ENCODE measurements at places on chromosomes 12 and 14.

GRCh38 chr12:4679711-4680110 lies 30.8 kb downstream of the NDUFA9 start:
- no peak for DNase-seq

- DNase-seq = no peak
Measured at GRCh38 chr12:4943067-4943937, 33.6 kb downstream of the KCNA1 start.

DNA sequence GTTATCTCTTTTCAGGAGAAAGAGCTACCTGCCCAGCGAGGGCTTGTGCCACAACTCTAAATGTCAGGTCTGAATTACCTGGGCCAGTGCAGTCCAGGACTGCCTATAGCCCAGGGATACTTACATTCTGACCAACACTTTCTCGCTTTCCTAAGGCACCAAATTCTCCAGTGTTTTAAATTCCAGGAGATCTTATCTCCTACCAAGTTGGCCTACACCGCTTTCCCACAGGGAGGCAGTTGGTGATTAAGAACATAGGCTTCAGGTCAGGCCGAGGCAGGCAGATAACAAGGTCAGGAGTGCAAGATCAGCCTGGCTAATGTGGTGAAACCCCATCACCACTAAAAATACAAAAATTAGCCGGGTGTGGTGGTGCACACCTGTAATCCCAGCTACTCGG lies 41.1 kb downstream of the RPS29 start:
- no peak for DNase-seq

DNA sequence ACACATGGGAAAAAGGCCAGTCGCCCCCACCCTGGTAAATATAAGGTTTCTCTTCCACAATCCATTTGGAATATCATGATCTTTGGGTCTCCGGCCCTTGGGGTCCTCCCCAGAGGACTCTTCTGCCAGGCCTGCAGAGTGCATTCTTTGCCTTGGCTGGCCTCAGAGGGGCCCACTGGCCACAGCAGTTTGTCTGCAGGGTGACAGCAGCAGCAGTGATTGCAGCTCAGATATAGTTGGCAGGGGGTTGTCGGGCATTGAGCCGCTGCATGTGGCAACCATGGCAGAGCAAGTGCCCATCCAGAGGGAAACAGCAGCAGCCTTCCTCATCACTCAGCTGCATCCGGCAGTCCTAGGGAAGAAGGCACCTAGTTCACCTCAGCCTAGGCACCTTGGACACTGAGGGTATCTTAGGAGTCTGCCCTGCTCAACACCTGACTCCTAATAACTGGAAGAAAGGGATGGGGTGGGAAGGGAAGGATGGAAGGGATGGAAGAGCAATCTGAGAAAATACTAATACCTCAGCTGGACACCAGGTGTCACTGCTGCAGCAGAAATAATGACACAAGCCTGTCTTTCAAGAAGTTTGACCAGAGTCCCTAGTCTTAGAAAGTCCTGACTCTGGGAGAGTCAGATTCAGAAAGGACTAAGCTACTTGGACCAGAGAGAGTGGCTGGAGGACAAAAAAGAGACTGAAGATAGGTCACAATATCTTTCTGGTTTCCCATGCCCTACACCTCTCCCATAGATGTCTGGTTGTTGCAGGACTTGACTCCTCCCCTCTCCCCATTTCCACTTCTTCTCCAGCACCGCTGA lies 8.9 kb downstream of the AJUBA start:
- DNase-seq = no peak

GRCh38 chr14:105589161-105589925 lies 63.0 kb downstream of the TMEM121 start:
- no peak for DNase-seq

DNA sequence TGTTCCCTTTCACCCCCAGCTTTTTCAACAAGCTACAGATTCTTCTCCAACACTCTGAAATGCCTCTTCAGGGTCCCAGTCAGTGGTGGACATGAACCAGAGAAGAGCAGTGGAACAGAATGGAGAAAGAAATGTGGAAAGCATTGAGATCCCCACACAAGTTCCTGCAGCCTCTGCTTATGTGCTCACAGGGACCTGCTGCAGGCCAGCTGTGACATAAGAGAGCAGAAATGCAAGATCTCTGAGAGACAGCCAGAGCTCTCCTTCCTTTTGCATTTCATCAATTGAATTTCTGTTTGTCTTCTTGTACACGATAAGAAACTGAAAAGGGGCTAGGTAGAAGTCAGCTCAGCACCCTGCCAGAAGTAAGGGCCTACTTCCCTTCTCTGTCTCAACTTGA lies 6.2 kb downstream of the MDM1 start:
- DNase-seq = no peak

- no peak for DNase-seq
Measured at GRCh38 chr12:53820514-53821306, 68.9 kb upstream of the CISTR start.

DNA sequence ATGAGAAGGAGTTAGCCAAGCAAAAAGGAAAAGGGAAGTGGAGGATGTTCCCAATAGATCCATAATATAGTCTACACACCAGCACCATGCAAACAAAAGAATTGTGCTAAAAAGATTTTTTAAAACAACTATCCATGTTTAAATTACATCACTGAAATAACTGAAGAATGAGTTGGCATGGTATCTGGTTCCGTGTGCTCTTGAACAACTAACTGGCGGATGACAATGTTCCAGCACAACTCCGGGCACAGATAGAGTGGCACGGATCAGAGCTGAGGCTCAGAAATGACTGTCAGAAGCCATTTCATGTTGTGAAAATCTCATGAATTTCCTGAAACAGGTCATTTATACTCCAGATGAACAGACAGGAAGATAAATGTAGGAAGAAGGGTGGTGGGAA lies 153.1 kb downstream of the HMGA2 start:
- no peak for DNase-seq

DNA sequence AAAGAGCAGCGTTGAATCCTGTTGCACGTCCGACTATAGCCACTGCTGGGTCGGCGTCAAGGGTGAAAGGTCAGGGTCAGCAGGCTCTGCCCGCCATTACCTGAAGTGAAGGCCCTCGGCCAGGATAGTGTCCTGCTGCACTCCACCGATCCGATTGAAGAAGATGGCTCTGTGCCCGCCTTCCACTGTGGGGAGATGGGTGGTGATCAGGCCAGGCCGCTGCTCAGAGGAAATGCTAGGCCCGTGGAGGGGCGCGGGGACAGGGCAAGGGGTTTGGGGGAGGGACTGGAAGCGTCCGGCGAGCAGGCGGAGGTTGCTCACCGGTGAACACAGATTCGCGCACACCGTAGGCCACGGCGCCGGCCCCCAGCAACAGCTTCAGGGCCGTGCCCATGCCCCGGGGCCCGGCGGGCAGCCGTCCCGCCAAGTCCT lies 352 bp downstream of the PHB2 start:
- no peak for DNase-seq

- no peak for DNase-seq
Measured at GRCh38 chr12:115847398-115847797, 430.1 kb downstream of the MED13L start.

- no peak for DNase-seq
Measured at GRCh38 chr12:49872781-49873181, 29.9 kb upstream of the BCDIN3D start.

- no peak for DNase-seq
Measured at GRCh38 chr12:121898287-121898686, 9.7 kb downstream of the PSMD9 start.

GRCh38 chr12:90621927-90622326 lies 333.0 kb downstream of the CCER1 start:
- DNase-seq = no peak

- DNase-seq = no peak
Measured at GRCh38 chr14:72657214-72657921, 236.5 kb downstream of the DPF3 start.

- no peak for DNase-seq
Measured at GRCh38 chr14:57254884-57255283, 13.8 kb downstream of the EXOC5 start.

DNA sequence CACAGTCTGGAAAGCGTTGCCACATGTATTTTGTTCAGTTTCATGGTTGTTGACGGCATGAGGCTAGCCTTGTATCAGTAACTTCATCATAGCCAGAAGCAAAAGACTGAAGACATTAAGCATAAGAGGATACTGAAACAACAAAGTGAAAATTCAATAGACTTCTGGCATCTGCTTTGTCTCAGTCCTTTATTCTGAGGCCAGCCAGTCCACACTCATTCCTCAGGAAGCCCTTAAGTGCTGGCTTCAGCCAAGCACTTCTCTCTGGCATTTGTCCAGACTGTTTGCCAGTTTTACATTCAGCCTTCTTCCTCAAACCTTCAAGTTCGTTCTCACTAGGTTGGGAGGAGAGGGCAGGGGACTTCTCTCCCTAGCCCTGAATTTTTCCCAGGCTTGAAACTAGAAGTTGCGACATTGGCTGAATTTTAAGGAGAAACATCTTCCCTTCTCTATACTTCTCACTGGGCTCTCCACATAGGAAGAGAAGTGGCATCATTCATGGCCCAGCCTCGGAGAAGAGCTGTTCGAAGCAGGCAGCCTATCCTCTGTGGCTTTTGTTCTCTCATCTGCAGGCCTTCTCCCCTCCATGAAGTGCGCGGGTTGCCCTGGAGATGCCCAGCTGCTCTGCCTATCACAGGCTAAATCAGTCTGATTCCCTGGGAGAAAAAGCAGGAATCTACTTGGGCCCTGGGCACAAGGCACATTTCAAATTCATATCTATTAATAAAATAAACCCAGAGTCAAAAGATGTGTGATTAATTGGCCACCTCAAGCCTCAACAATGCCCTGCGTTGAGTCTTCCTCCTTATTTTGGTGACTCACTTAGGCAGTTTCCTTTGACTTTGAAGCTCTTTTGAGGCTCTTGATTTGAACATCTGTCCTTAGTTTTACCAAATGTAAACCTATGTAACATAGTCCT lies 130.9 kb upstream of the PLEKHA5 start:
- no peak for DNase-seq

DNA sequence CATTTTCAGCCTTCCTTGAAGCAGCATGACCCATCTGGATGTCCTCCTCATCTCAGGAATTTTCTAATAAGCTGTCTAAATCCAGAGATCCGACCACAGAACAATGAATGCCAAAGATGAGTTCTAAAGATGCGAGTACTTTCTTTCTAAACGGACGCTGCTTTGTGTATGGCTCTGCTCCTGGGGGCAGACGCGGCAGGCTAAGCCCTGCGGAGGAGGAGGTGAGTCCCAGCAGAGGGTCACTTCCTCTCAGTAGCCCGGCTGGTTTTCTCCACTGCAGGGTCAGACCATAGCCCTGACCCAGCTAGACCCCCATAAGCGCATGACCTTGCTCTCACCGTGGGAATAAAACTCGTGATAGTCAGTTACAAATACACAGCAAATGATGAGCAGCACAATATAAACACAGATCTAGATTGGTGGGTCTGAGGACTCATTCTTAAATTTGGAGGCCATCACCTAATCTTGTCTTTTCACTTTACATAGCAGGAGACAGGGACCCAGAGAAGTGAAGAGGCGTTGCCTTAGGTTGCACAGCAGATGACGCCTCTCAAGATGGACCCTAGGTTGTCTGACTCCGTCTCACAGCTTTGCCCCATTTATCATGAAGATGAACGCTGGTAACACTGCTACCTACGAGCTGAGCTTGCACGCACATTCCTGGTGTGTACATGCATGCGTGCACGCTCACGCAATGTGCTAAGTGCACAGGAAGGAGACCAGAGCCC lies 16.6 kb downstream of the SSH1 start:
- DNase-seq = no peak

DNA sequence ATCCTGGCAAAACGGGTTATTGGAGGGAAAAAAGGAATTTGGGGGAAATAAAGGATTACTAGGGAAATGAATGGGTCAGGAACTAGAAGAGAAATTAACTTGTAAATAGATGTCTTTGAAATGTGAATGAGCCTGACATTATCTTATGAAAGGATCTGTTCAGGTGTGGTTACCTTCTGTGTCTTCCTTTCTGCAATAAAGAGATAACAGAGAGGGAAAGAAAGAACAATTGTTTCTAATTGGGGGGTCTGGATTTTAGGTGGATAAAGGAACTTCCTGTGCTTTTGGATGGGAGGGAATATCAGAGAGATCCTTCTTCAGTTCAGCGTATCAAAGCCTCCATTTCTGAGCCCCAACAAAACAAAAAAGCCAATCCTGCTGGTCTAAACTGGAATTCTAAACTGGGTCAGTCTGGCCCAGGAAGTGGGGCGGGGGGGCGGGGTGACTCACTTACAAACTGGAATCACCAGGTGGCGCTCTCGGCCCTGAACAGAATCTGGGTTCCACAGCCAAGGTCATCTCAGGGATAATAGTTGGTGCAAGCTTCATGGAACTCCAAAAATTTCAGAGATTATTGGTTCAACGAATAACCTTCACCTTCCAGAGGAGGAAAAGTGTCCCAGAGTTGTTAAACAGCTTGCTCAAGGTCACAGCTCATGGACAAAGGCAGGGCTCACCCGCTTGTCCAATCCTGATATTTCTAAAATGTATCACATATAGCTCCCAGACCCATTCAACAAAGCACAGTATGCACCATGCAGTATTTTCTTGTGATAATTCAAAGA lies 15.2 kb upstream of the PEBP1 start:
- peak; percentile 60 for DNase-seq

DNA sequence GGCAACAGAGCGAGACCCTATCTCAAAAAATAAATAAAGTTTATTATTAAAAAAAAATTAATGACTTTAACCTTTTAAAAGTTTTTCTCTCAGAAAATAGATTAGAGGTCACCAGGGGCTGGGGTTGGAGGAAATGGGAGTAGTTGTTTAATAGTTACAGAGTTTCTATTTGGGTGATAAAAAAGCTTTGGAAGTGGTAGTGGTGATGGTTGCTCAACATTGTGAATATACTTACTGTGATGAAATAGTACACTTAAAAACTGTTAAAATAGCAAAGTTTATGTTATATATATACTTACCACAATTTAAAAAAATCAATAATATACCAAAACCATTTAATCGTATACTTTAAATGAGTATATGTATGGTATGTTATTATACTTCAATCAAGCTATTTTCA lies 59.6 kb downstream of the ARL6IP4 start:
- no peak for DNase-seq

DNA sequence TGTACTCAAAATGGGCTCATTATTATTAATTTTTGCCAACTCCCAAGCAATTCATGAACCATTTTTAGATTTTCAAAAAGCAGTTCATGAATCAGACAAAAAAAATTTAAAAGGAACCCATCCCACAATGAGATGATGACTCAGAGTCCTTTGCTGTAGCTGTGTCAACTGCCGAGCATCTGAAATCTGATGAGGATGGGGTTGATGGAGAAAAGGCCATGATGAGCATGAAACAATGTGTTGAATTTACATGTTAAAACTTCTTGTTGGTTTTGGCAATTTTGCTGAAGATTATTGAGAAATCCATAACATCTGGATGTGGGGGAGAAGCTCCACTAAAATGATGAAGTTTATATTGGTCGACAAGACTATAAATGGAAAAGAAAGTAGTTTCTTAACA lies 378.0 kb downstream of the FOXG1 start:
- DNase-seq = no peak

- DNase-seq = no peak
Measured at GRCh38 chr12:57146961-57147944, at the start of gene LRP1-AS. Gene LRP1-AS, minus strand, starts transcription at chr12:57147619.

GRCh38 chr12:119176267-119177055 lies 2.3 kb upstream of the HSPB8 start:
- DNase-seq = no peak
